Left colon (tissue), 2 donors: ENCODE measurements at places on chromosomes 12 and 14. TPM values are rescaled to one million over a fixed set of nuclear protein-coding genes. Genes with fewer than 3 reads are reported as not detected.

DNA sequence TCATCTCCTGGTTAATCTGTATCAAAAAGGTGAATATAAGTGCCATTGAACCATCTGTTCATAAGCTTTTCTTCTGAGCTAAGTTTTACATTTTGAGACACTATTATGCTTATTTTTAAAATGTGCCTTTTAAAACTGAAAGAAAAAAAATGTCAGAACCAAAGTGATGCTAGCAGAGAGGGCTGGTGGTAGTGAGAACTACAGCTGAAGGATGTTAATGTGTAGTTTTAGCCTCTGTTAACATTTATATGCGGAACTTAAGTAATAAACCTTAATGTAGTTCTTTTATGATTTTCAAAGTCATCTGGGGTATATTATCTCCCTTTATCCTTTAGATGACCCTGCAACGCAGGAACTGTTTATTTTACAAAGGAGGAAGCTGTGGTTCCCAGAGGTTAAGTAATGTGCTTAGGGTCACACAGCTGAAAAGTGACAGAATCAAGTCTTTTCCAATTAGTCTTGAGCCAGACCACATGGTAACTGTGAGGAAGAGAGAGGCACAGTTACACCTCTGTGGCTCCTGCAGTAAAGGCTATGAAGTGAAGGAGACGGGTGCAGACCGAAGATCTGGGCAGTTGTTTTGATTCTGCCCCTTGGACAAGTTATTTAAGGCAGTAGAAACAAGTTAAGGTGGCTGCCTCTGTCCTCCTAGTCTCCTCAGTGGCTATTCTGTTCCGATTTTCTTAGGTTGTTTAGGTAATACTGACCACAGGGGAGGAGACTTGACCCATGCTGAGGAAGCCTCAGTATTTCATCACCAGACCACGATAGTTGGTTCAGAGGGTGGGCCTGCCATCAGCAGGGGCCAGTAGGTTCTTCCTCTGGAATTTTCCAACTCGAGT, 23.9 kb downstream of the GNG2 start:
- DNase-seq, result no peak

DNA sequence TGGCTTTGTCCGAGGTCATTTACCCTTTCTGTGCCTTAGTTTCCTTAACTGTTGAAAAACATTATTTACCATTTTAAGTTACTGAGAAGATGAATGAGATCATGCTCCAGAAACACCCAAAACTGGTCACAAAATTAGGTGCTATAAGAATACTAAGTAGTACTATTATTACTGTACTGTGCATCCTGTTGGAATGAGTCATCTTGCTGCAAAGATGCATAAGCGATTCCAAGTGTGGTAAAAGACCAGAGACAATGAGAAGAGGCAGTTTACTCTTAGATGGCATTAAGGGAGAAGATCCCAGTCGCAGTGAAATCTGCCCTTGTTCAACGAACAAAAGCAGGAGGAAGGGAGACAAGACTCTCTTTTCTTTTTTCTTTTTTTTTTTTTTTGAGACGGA, 4.2 kb upstream of the PLEKHA5 start:
- no peak for DNase-seq

The TRHDE gene
- total RNA-seq, result 5.7 TPM

- no peak for DNase-seq
Observed at GRCh38 chr12:59396919-59397318, 198.9 kb upstream of the SLC16A7 start.

GRCh38 chr14:55553791-55554190, 26.2 kb upstream of the KTN1 start:
- no peak for DNase-seq

DNA sequence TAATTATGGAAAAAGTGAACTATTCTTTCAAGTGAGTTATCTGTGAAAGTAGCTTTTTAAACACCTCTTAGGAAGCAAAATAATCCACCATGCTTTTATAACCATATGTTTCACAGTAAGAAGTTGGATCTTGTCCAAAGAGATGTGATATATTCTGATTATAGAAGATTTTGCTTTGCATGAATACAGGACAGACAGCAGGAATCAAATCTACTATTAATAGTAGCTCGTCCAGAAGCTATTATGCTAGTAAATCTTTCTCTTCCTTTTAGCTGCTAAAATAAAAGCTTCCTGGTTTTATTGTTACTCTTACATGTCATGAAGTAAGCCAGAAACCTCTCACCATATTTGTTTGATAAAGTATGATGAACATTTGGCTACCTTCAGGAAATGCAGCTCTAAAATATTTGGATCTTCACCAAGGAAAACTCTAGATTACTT, 257.0 kb downstream of the IPO8 start:
- no peak for DNase-seq

The WNT1 gene
- total RNA-seq, result not detected

- no peak for DNase-seq
Observed at GRCh38 chr12:1044199-1044598, 53.2 kb downstream of the ERC1 start.

The BDKRB2 gene
- total RNA-seq, result 14.2 TPM

The TMEM253 gene
- total RNA-seq, result 46.8 TPM

DNA sequence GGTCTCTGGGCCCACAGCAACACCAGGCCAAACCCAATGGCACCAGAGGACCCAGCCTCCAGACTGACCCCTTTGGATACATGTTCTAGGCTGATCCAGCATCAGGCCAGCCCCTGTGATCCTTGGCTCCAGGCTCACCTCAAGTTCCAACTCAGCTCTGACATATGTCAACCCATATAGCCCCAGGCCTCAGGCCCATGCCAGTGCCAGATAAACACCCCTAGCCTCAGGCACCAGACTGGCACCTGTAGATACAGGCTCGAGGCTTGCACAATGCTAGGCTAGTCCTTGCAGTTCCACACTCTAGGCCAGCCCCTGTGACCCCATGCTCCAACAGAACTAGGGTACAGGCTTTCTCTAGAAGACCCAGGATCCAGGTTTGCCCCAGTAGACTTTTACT, 287.5 kb downstream of the KCNC2 start:
- DNase-seq, result no peak

- DNase-seq, result no peak
Observed at GRCh38 chr12:63857771-63858670, 13.5 kb downstream of the SRGAP1 start.

DNA sequence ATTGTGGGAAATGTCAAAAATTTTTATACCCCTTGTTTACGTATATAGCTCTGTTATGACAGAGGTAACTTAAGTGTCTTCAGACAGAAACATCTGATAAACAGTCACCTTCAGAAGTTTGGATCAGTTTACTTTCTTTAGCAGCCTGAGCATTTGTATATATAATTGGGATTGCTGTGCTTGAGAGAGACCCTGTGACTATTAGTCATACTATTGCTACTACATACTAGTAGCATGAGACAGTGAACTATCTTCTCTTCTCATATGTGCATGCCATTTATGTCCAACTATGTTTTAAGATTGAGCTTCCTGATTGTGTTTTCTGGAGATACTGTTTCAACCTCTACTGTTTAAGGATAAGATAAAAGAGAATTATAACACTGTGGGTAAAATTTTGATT, 101.5 kb downstream of the PDE6H start:
- DNase-seq, result no peak

The RBM25 gene
- 50.6 TPM for total RNA-seq
